ENCODE measurements at places on chromosomes 3 and 15. TPM values are rescaled to one million over a fixed set of nuclear protein-coding genes. Genes with fewer than 3 reads are reported as not detected.

The MESP2 gene
- total RNA-seq, result not detected

GRCh38 chr3:32500231-32500630, 2.4 kb downstream of the CMTM6 start:
- no peak for DNase-seq

- DNase-seq, result no peak
Observed at GRCh38 chr3:39870706-39871105, 61.3 kb downstream of the MYRIP start.

GRCh38 chr3:462851-463250, 266.3 kb downstream of the CHL1 start:
- DNase-seq, result no peak

DNA sequence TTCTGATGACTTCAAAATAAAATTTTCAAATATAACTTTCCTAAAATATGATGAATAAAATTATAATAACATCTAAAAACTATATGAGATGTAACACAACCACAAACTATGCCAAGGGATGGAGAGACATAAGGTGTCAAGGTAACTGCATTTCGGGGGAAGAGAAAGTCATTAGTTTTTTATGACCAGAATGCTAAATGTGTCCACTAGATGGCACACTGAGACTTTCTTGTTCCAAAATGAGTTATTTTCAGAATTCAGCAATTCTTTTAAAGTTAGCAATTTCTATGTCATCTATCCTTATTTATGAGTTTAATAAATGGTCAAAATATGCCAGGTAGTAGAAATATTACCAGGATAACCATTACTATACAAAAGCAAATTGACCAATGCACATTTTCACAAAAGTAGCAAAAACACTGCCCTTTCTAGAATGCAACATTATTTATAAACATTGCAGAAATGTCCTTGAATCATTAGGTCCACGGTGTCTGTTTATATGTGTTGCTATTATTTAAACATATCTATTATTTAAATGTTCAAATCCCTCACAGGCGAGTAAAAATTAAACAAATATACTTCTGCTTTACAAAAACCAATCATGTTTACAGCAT, 374.2 kb downstream of the PLCL2 start:
- DNase-seq, result no peak

GRCh38 chr3:13119471-13120220, 46.4 kb upstream of the IQSEC1 start:
- no peak for DNase-seq

The SERPINI2 gene
- total RNA-seq, result not detected

The EPHB3 gene
- total RNA-seq, result 3.1 TPM

GRCh38 chr15:66670762-66671580, 31.1 kb upstream of the SMAD6 start:
- DNase-seq, result no peak

The C3orf85 gene
- total RNA-seq, result not detected

DNA sequence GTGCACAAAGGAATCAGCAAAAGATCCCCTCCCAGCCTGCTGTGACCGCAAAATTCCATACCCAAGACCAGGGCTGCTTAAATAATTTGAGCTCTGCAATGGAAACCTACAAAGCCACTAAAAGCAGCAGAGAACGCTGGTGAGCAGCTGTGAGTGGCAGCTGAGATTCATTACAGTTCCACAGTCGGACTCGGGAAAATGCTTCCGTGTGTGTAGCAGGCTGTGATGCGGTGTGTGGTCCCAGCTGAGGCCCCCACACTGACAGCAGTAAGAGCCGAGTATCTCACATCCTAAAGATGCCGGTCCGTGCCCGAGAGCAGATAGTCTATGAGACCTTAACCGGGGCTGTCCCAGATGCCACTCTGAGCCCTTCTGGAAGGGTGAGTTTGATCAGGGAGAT, 37.4 kb downstream of the TM2D3 start:
- DNase-seq, result no peak

- DNase-seq, result no peak
Observed at GRCh38 chr15:52505151-52505550, 23.5 kb downstream of the MYO5A start.

The HPS3 gene
- total RNA-seq, result 18.1 TPM

DNA sequence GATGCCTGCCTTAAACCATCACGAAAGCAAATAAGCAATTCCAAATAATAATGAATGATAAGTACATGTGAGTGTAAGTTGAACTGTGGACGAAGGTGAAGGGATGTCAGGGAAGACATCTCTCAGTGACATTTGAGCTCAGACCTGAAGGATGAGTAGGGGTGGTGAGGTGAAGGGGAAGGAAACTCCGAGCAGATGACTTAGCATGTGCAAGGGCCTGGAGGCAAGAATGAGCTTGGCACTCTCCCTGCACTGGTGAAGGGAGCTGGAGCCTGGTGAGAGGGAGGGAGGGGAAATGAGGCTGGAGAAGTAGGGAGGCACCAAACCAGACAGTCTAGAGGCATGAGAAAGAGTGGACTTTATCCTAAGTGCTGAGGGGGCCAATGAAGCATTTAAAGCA, 84.3 kb downstream of the MTHFS start:
- DNase-seq, result no peak

The CFAP20DC gene
- total RNA-seq, result 0.36 TPM

The ARRDC4 gene
- total RNA-seq, result 25.0 TPM

The TERC gene
- 195 TPM for total RNA-seq

- DNase-seq, result no peak
Observed at GRCh38 chr3:178494386-178494785, 41.9 kb upstream of the KCNMB2 start.

- DNase-seq, result no peak
Observed at GRCh38 chr3:98705694-98706093, 57.4 kb upstream of the ST3GAL6 start.

- no peak for DNase-seq
Observed at GRCh38 chr15:85753791-85754452, 40.8 kb downstream of the KLHL25 start.

- DNase-seq, result no peak
Observed at GRCh38 chr3:123298903-123299302, 97.2 kb downstream of the SEC22A start.

The FBXO40 gene
- 0.32 TPM for total RNA-seq

DNA sequence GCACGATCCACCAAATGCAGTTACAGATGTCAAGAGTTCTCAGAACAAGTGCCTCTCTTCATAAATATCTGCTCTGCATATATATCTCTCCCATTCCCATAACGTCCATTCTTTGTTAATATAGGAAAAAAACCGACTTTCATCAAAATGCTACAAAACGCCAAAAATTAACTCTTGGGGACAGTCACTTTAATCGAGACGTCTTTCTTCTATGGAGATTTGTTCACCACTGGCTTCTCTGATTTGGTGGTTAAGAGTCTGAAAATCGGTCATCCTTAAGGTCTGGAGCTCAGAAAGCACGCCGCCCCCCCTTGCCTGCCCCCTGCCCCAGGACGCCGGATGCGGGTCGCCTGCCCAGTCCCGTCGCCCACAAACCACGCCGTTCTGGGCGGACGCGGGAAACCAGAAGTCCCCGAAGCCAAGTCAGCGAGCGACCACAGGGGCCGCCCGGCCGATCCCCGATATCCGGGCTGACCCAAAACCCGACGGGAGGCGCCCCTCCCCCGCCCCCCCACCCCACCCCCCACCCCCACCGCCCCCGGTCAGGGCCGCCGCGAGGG, 252.7 kb downstream of the TJP1 start:
- DNase-seq, result no peak

DNA sequence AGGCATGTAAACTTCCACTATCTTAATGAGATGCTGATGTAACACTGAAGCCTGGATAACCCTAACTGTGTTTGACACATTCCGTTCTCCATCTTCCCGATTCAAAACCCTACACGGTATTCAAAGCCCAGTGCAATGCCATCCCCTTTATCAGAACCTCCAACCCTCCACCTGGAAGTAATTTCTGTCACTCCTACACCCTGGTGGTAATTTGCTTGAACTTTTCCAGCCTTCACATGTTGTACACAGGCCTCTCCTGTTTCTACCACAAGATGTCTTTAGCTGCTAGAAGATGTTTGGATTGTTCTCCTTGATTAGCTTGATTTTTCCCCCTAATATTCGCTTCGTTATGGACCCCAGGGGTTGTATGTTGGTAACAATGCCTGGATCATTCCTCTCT, 208.9 kb downstream of the CHST2 start:
- DNase-seq, result no peak

The TMCO5A gene
- total RNA-seq, result not detected

The GOLGA6L10 gene
- total RNA-seq, result 1.0 TPM

GRCh38 chr3:196192036-196192523, 19.1 kb downstream of the ZDHHC19 start:
- no peak for DNase-seq

GRCh38 chr15:101020945-101021344, 101.8 kb downstream of the LRRK1 start:
- DNase-seq, result no peak

The LRRC31 gene
- not detected for total RNA-seq
